ENCODE measurements at places on chromosomes 1 and 21.
A peak's percentile ranks its signal among the peaks of the same experiment; 100 is the strongest.

GRCh38 chr1:168437821-168438220, 106.0 kb downstream of the XCL2 start:
- H3K36me3 ChIP-seq = no peaks in the 10 kb centered on the region
- peaks cover 36% of the 10 kb centered on the region for H3K4me1 ChIP-seq
- H3K27me3 ChIP-seq = no peaks in the 10 kb centered on the region
- H3K27ac ChIP-seq = no peak overlapping the region

GRCh38 chr1:159009287-159009686, 420 bp upstream of the IFI16 start:
- H3K4me1 ChIP-seq = peaks cover 62% of the 10 kb centered on the region
- peak overlapping the region; percentile 91 for H3K4me3 ChIP-seq
- no peak for DNase-seq
- no peaks in the 10 kb centered on the region for H3K27me3 ChIP-seq
- H3K27ac ChIP-seq = peak overlapping the region; percentile 95

DNA sequence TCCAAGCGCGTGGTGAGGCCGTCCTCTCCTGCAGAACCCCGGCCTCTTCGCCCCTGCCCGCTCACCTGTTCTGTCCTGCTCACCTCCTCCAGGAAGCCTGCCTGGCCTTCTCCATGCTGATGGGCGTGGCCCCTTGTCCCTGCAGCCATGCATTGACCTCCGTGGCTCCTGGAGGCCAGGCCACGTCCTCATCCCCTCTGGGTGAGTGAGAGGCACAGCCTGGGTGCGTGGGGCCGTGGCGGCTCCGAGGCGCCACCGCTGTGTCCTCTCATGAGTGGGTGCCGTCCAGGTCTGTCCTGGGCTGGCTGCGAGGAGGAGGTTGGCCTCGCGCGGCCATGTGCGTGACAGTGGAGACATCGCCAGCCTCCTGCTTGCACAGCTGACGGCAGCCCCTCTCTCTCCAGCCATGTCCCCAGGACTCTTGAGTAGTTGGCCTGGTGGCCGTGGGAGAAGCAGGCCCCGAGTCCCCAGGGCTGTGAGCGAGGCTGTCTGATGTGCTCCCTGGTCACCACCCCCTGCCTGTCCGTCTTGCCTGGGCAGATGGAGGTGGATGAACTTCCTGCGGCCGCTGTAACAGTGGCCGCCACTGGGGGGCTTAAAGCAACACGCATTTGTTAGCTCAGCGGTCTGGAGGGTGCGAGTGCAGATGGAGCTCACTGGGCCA, 58.1 kb downstream of the PRKCZ start:
- H3K36me3 ChIP-seq = no peaks in the 10 kb centered on the region
- no peak overlapping the region for H3K4me3 ChIP-seq
- no peaks in the 10 kb centered on the region for H3K27me3 ChIP-seq
- no peak overlapping the region for H3K27ac ChIP-seq

- no peak for DNase-seq
- no peak overlapping the region for H3K27ac ChIP-seq
- peaks cover 4% of the 10 kb centered on the region for H3K27me3 ChIP-seq
- no peak overlapping the region for H3K4me3 ChIP-seq
These were observed 151.8 kb upstream of the ST6GALNAC5 start for GRCh38 chr1:76715474-76715873.

GRCh38 chr1:28449904-28450303, 55.9 kb upstream of the RCC1 start:
- peaks cover 4% of the 10 kb centered on the region for H3K36me3 ChIP-seq
- H3K27me3 ChIP-seq = no peaks in the 10 kb centered on the region
- peak overlapping the region; percentile 88 for H3K27ac ChIP-seq
- H3K4me3 ChIP-seq = peak overlapping the region; percentile 47
- DNase-seq = peak; percentile 49
- H3K4me1 ChIP-seq = peaks cover 42% of the 10 kb centered on the region

- H3K27ac ChIP-seq = no peak overlapping the region
- no peaks in the 10 kb centered on the region for H3K36me3 ChIP-seq
- no peak overlapping the region for H3K4me3 ChIP-seq
These were observed 15.8 kb upstream of the S100A11 start for GRCh38 chr1:152052606-152053005.

- no peaks in the 10 kb centered on the region for H3K4me1 ChIP-seq
- no peak for DNase-seq
- no peak overlapping the region for H3K4me3 ChIP-seq
- H3K27me3 ChIP-seq = peaks cover 7% of the 10 kb centered on the region
These were observed 147.0 kb upstream of the ERG start for GRCh38 chr21:38645282-38645681.

DNA sequence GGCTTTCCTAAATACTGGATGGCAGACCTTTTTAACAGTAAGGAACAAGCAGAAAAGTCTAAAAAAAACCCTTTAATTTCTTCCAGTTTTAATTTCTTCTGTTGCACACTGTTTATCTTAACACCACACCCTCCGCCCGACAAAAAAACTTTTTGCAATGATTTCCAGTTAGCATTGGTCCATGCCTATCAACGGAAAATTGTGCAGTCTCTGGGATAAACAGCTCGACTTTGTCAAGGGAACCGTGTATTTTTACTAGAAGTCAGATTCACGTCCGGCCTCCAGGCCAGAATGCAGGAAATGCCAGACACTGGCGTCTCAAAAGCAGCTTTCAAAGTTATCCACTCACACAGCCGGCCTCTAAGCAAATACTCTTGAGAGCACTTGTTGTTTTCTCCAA, 378 bp upstream of the NUP210L start:
- peaks cover 50% of the 10 kb centered on the region for H3K36me3 ChIP-seq
- no peaks in the 10 kb centered on the region for H3K27me3 ChIP-seq
- no peak for DNase-seq
- peak overlapping the region; percentile 26 for H3K27ac ChIP-seq

DNA sequence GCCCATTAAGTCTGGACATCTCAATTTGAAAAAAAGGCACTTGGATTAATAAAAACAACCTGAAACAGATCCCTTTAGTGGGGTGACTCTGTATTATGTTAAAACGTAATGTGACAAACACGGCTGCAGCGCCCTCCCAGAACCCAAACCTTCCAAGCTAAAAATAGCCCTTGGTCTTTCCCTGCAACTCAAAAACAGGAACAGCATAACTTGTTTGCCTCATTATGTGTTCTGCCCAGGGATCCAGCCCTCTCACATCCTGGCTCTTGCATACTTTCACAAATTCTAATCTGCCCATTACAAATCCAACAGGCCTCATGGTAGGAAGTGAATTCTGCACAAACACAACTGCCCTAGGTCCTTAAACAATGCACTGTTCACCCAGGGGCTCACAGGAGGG, 94.7 kb upstream of the GADD45A start:
- H3K36me3 ChIP-seq = no peaks in the 10 kb centered on the region
- DNase-seq = no peak
- no peaks in the 10 kb centered on the region for H3K4me1 ChIP-seq
- peaks cover 12% of the 10 kb centered on the region for H3K27me3 ChIP-seq
- no peak overlapping the region for H3K4me3 ChIP-seq

- no peak for DNase-seq
- peak overlapping the region; percentile 91 for H3K4me3 ChIP-seq
- peaks cover 36% of the 10 kb centered on the region for H3K4me1 ChIP-seq
- H3K27me3 ChIP-seq = peaks cover 55% of the 10 kb centered on the region
- H3K36me3 ChIP-seq = peaks cover 8% of the 10 kb centered on the region
These were observed 1.2 kb downstream of the LMNA start for GRCh38 chr1:156115514-156116374.

- no peak overlapping the region for H3K27ac ChIP-seq
- no peaks in the 10 kb centered on the region for H3K36me3 ChIP-seq
- H3K4me1 ChIP-seq = peaks cover 7% of the 10 kb centered on the region
- peaks cover 7% of the 10 kb centered on the region for H3K27me3 ChIP-seq
These were observed 18.8 kb downstream of the WNT9A start for GRCh38 chr1:227928811-227929375.

- H3K27ac ChIP-seq = no peak overlapping the region
- peaks cover 34% of the 10 kb centered on the region for H3K4me1 ChIP-seq
- H3K27me3 ChIP-seq = no peaks in the 10 kb centered on the region
- DNase-seq = no peak
- H3K4me3 ChIP-seq = peak overlapping the region; percentile 41
- no peaks in the 10 kb centered on the region for H3K36me3 ChIP-seq
These were observed 9.4 kb downstream of the FAM229A start for GRCh38 chr1:32352831-32353383.

DNA sequence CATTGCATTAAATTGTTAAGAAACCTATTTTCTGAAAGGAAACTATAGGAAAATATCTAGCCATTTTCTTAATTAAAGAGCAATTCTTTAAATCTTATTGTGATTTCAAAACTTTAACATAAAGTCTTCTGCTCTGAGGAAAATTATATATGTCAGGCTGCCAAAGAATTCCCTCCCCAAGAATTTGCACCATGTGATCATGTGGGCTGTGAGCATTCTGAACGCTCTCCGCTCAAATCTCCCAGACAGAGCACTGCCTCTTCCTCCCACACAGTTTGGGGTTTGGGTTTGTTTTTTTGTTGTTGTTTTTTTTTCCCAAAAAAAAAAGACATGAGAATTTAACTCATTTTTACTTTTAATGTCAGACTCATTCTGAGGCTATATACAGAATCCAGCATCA, 155.9 kb upstream of the PALMD start:
- no peak overlapping the region for H3K27ac ChIP-seq
- H3K4me3 ChIP-seq = no peak overlapping the region
- H3K4me1 ChIP-seq = no peaks in the 10 kb centered on the region
- H3K36me3 ChIP-seq = no peaks in the 10 kb centered on the region
- H3K27me3 ChIP-seq = peaks cover 7% of the 10 kb centered on the region

DNA sequence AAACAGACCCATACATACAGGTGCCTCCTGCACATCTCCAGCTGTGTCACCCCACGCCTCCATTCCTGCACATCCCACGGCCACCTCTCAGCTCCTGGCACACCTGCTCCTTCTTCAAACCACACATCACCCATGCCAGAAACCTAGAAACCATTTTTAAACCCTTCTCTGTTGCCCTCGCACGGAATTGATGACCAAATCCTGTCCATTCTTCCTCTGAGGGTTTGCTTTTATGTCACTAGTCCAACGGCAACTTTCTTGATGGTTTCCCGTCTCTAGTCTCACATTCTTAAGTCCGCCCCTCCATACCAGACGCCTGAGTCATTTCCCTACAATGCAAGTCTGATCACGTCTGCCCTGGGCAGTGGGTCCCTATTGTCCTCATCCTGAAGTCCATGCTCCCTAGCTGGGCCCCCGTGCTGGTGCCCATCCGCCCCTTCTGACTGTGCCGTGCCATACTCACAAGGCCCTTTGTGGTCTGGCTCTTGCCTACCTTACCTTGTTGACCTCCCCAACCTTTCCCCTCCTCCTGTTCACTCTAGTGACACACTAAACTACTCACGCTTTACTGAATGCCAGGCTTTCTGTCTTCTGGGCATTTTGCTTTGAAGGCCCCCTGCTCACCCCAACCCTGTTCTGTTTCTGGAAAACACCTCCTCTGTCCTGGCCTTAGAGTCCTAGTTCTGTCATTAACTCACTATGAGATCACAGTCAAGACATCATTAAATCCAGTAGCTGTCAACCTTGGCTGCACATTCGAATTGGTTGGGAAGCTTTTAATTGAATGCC, 17.6 kb downstream of the SLC2A1 start:
- peaks cover 97% of the 10 kb centered on the region for H3K4me1 ChIP-seq
- peak overlapping the region; percentile 38 for H3K4me3 ChIP-seq
- H3K36me3 ChIP-seq = peaks cover 58% of the 10 kb centered on the region
- peak overlapping the region; percentile 93 for H3K27ac ChIP-seq
- H3K27me3 ChIP-seq = no peaks in the 10 kb centered on the region
- DNase-seq = no peak

DNA sequence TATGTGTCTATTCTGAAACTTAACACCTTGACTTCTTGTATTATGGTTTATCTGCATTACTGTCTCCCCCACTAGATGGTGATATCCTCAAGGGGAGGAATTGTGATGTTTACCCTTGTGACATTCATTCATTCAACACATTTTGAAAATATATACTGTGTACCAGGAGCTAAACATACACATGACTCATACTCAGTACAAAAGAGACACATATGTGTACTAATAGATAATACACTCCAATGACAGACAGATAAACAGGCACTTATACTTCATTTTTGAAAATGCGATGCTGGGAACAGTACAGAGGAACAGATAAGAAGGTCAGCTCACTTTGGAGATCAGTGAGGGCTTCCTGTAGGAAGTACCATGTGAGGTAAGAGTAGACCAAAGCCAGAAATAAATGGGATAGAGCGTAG, 8.9 kb upstream of the RAB3GAP2 start:
- H3K36me3 ChIP-seq = no peaks in the 10 kb centered on the region
- peaks cover 17% of the 10 kb centered on the region for H3K27me3 ChIP-seq
- H3K4me1 ChIP-seq = no peaks in the 10 kb centered on the region
- no peak for DNase-seq

DNA sequence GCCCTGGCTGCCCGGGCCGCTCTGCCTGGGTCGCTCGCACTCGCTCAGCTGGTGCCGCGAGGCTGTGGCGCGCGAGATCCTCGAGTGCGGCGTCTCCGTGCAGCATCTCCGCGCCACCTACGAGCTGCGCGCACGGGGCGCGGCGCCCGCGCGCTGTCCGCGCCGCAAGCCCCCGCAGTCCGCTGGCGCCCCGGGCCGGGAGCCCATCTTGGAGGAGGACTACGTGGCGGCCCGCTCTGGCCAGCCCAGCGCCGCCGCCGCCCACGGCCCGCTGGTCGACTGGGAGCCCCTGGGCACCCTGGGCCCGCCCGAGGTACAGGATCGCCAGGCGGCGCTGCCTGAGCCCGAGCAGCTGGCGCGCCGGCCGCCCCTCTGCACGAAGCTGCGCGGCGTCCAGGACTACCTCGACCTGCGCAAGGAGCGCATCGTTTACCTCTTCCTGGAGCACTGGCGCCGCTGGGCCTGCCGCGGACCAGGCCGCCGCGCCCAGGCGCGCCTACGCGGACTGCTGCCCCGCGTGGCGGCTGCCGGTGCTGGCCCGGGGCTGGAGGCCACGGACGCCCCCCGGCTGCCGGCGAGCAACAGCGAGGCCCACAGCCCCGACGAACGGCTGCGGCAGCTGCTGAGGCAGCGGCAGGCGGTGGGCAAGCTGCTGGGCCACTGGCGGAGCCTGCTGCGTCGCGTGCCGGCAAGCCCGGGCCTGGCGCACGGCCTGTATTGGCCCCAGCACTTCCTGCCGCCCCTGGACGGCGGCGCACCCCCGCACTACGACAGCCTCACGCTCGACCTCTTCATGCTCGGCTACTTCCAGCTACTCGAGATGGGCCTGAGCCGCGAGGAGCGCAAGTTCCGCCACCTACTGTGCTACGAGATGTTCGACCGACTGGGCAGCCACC, 10.9 kb downstream of the TNFRSF25 start:
- H3K36me3 ChIP-seq = peaks cover 7% of the 10 kb centered on the region
- no peak overlapping the region for H3K27ac ChIP-seq
- H3K4me1 ChIP-seq = peaks cover 16% of the 10 kb centered on the region
- no peak for DNase-seq

Measured in activated T-helper 1 cell treated with anti-CD3 and anti-CD28 coated beads, Interleukin-12 subunit alpha, Interleukin-12 subunit beta, Interleukin-2, Interleukin-4 antibody, amounts not matched to agents 30 ng/mL and 10 ng/mL and 1 ng/mL, durations not matched to agents 14 hours and 24 hours and 36 hours (primary cell).